Hematopoietic multipotent progenitor cell treated with erythropoietin and hydrocortisone succinate and interleukin-3 and kit ligand, for 15 days (in vitro differentiated cells): ENCODE measurements at places on chromosomes 1 and 21.

- no peak for DNase-seq
Observed at GRCh38 chr1:46692811-46693770, 21.4 kb downstream of the TEX38 start.

GRCh38 chr1:33093004-33093403 is 12.1 kb downstream of the AZIN2 start:
- DNase-seq: no peak

- no peak for DNase-seq
Observed at GRCh38 chr1:91660708-91661107, 160.1 kb downstream of the CDC7 start.

GRCh38 chr21:38533887-38534286 is 35.6 kb upstream of the ERG start:
- DNase-seq: no peak

DNA sequence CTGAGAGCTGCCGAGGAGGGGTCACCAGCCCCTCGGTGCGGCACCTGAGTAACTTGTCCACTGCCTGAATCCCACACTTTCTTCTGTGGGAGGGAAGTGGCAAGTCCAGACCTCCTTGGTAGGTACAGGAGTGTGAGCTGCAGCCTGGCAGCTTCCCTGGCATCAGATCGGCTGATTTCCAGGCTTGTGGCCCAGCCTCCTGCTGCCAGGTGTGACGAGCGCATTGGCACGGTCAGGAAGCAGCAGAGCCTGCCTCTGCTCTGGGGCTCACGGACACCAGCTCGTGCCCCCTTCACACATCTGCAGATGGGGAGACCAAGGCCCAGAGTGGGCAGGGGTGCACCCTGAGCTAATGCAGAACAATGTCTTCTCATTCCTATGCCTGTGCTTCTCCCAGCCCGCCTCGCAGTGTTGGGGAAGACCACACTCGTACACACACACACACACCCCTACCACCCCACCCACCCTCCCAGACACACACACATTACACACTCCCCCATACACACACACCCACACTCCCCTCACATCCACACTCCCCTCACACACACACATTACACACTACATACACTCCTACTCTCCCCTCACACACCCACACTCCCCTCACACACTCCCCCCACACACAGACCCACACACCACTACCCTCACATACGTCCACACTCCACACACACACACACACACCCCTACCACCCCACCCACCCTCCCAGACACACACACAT is 33.1 kb upstream of the SELENON start:
- DNase-seq: no peak

DNA sequence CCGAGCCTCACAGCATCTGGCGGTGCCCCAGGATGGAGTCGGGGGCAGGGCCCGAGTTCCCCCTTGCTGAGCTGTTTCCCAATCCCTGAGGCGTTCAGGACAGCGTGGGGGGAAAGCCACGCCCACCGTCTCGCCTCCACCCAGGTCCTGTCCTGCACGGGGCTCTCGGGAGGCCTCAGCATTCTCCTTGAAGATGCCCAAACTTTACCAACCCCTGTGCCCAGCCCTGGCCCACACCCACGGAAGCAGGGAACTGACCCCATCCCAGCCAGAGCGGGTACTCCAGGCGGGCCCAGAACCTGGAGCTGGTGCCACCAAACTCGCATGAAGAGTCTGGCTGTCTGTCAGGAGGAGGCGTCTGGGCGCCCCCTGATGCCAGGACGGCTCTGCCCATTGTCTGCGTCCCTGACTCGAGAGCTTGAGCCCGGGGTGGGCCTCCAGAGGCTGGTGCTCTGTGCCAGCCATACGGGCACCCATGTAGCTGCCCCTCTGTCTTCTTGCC is 35.3 kb upstream of the POFUT2 start:
- no peak for DNase-seq
